Fibroblast of upper back skin (primary cell): ENCODE measurements at places on chromosomes 3 and 15.

DNA sequence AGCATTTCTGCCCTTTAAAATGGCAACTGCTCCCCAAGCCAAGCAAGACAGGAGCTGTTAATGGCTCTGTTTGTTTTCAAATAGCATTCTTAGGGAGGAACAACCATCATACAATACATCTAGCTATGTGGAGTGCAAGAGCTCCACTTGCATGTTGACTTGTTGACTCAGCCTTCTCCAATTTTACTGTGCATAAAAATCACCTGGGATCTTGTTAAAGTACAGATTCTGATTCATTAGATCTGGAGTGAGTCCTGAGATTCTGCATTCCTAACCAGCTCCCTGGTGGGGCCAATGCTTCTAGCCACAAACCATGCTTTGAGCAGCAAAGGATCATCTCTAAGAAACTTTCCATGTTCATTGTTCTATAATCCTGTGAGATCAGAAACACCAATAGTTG lies 171.4 kb downstream of the THRB start:
- DNase-seq: peak; percentile 21

GRCh38 chr3:192834428-192834827 lies 83.2 kb downstream of the MB21D2 start:
- DNase-seq: no peak

DNA sequence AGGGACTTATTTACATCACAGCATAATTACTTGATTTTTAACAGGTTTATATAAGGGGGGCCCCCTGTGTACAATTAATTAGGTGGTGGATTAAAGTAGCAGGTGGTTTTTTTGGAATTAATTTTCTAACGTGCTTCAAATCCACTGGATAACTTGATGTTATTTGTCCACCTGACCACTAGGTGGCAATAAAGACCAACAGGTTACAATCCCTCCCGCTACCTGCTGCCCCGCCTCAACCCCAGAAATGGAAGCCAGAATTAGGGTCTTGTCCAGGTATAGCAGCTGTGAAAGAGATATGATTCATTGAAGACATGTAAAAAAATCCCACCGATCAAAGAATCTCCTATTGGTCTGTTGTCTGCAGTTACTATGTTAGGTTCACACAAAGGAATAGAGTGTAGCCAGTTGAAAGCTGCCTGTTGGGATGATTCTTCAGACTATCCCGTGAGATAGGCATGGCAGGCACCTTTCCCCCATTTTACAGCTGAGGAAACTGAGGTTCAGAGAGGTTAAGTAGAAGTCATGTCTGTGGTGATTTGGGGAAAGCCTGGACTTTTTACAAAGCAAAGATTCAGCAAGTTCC lies 44.0 kb downstream of the MFSD1 start:
- peak; percentile 14 for DNase-seq

DNA sequence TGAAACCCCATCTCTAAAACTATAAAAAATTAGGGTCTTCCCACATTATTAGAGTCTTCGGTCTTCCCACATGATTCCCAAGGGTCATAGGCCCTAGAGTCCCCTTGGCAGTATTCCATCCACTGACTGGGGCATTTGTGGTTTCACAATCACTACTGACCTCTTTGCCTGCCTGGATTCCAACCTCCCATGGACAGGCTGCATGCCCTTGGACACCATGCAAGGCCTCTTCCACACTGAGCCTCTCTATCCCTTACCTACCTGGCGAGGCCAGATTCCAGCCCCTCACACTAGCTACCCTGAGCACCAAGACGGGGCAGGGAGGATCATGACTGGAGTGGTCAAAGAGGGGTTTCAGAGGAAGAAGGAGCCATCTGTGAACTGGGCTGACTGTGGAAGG lies 64.4 kb downstream of the SRGAP3 start:
- DNase-seq: no peak

- DNase-seq: no peak
These were observed 919.6 kb upstream of the EPHA6 start for GRCh38 chr3:95894820-95895219.
